ENCODE measurements at places on chromosomes 4 and X.

- no peak for DNase-seq
Measured at GRCh38 chrX:106401965-106402559, 209.7 kb upstream of the RADX start.

- no peak for DNase-seq
Measured at GRCh38 chrX:115912372-115912897, 258.1 kb upstream of the AGTR2 start.

- no peak for DNase-seq
Measured at GRCh38 chr4:72016011-72016410, 15.8 kb upstream of the NPFFR2 start.

DNA sequence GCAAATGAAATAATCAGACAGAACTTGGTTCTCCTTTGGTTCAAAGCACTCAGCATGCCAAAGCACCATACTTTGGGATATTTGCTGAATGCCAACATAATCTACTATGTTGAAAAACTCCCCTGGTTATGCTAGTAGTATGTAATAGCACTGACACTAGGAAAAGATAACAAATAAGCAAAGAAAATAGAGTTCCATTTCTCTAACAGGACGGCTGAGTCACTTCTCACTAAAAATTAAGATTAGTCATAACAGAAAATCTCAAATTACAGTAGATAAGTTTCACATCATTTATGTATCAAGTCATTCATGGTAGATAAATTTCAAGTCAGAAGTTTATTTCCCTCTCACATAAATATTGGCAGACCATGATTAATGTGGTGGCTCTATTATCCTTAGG, 17.9 kb downstream of the PDHA2 start:
- DNase-seq = no peak

DNA sequence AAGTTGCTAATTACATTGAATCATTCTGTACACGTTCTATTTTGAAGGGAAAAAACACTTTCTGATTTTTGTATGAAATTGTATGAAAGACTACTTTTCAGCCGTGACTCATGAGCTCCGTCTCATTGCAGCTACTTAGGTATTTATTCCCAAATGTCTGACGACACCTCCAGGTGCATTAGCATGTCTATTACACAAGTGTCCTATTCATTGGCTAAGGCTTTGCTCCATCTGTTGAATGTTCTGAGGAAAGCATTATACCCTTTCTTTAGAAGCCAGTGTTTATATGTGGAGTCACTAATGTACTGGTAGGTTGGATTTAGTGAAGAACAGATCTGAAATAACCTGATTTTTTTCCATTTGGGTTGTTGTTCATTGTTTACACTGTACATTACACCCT, 51.8 kb downstream of the MAP7D3 start:
- DNase-seq = no peak

DNA sequence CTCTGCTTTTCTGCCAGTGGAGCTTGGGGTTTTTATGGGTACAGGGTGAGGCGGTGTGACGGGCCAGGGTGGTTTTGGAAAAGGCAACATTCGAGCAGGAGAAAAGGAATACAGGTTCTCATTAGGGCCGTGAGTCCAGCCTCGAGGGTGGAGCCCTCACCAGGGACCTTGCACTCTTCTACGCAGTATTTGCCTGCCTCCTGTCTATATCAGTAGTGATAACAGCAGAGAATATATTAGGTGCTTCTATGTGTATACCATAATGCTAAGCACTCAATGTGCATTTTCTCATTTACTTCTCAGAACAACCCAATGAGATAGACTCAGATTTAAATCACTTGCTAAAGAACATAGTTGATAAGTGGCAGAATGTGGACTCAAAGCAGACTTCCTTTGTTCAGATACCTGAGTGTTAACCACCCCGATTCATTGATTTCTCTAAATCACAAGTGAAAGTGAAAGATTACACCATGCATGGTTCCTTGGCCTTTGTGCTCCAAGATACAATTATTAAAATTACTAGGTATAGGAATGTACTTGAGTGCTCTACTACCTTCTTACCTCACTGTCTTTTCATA, 403.9 kb downstream of the PCDH7 start:
- DNase-seq = no peak

DNA sequence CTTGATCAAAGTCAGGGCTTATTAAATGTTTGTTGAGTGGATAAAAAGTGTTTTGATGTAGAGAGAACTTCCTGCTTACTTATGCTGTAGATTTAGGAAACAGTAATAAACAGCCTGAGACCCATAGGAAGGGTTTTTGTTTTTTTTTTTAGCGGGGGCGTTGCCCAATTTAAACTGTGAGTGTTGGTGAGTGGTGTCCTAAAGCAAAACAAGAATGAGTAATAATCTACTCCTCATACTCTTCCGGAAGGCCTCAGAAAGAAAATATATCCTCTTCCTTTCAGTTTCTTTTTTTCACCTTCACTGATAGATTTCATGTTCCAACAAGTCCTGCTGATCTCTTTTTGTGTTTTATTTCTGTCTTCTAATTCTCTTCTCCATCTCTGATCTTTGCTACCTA, 104.4 kb upstream of the SCML1 start:
- no peak for DNase-seq

All from frontal cortex (tissue), 4 donors.